ENCODE measurements at places on chromosomes 2 and 18.

- DNase-seq: no peak
These were observed 232.4 kb upstream of the HNRNPA3 start for GRCh38 chr2:176979981-176980710.

DNA sequence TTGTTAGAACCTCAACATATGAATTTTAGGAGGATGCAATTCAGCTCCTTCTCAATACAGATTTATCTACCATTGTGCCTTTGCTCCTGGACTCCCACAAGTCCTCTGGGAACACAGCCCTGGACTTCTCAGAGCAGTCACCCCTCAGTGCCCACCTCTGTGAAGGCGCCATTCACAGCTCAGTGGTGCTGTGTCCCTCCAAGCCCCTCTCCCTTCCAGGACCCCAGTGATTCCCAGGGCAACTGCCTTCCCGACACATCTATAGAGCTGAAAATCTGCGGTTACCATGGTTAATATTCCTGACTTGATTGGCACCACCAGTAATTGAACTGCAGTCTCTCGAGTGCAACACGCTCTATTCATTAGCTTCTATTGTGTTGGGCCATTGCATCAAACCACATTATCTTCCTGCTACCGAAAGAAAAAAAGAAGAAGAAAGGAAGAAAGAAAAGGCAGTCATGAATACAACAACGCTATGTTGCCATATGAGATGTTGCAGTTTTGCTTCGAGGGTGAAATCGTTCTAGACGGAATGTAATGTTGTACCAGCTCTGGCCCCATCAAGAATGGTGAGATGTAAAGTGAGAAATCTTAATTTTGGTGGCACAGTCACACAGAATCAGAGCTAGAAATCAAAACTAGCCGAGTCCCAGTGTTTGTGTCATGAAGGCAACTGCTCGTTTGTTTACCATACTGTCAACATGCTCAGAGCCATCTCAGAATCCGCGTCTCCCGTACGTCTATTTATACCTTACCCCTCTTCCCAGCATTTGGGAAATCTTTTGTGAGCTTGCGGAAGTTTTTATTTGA is 524.0 kb upstream of the ID2 start:
- no peak for DNase-seq

GRCh38 chr2:233468741-233469110 is 97.9 kb downstream of the USP40 start:
- DNase-seq: no peak

DNA sequence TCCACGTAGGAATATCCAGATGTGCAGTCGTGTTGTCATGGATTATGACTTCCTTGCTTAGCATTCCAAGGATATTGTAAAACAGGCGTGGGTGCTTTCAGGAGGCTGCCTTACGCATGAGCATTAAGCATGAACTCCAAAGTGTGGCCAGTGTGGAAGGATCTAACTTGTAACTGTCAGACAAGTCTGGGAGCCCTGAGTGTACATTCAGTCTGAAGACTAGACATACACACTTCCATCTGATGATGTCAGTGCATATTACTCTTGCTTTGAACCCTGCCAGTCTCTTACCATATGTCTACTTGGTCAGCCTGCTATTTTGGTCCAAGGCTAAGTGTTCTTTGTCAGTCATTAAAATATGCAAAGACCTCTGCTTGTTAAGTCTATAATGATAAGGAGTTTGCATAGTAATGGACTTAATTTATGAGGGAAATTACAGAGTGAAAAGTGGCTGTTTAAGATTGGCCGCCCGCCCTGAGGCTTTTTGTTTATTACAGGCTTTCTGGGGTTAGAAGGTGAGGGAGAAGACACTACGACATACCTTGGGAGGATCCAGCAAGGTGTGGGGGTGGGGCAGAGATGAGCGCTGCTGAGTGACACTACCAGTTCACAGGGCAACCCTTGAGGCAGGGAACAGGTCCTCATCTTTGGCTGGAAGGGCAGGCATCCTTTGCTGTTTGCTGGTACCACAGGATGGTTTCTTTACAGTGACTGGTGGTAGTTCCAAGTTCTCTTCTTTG is 48.3 kb downstream of the CABLES1 start:
- peak; percentile 36 for DNase-seq

DNA sequence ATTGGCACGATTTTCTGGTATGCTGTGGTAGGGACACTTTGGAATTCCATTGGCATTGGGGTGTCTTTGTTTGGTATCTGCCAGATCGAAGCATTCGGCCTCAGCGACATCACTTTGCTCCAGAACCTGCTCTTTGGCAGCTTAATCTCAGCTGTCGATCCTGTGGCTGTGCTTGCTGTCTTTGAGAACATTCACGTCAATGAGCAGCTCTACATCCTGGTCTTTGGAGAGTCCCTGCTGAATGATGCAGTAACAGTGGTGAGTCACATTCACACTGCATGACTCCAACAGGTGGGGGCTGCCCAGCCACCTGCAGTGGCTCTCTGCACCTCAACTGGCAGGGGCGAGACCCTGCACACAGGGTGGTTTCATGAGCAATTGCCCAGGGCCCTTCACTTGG is 38.4 kb downstream of the SLC9A2 start:
- DNase-seq: no peak

- DNase-seq: no peak
These were observed 9.7 kb upstream of the WNT10A start for GRCh38 chr2:218870984-218871344.
